ENCODE measurements at places on chromosomes 2 and 18.

GRCh38 chr2:48479915-48480314 is 50.0 kb upstream of the STON1 start:
- no peak for DNase-seq

DNA sequence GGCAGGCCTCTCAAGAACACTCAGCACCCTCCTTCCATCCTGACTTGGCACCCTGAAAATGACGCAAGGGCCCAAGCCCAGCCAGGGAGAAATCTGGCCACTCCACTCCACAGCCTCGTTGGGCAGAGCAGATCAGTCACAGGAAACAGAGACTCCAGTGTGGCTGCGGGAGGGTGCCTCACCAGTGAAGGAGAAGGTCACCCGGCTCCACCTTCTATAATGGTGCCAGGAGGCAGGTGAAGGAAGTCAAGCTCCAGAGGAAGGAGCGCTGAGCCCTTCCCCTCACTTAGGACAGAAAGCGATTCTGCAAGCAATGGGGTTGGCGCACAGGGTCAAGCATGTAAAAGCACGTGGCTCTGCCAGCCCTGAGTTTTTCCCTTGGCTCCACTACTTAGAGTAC is 35.3 kb downstream of the CRACDL start:
- no peak for DNase-seq

- no peak for DNase-seq
Observed at GRCh38 chr2:224165901-224166319, 126.8 kb upstream of the SERPINE2 start.

DNA sequence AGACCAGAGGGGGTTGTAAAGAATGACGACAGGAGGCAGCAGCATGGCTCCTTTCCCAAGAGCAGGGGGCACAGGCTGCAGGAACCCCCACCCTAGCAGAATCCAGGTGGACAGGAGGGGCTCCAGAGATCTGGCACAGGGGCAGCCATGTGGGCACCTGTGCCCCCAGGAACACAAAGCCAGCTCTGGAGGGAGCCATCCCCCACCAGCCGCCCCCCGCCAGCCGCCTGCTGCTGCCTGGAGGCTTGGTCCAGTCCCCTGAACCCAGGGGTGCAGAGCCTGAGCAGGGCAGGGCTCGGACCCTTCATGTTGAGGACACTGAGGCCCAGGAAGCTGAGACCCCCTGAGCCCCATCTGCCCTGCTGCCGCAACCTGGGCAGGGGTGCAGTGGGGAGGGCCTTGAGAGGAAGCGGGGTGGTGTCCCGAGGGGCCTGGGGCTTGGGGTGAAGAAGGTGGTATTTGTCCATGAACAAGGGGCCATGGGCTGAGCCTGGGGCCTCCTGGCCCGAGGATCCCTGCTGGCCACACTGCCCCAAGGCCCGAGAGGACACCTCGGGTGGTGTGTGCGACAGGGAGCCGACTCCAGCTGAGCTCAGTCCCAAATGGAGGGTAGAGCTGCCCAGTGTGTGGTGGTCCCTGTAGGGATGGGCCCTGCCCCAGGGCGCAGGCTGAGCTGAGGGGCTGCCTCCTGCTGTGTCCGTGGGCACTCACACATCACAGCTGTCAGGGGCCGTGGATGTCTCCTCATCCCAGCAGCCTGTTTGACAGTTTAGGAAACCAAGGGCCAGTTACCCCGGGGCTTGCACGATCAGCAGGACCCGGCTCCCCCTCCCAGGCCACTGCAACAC is 39.8 kb upstream of the SNED1 start:
- DNase-seq = no peak

DNA sequence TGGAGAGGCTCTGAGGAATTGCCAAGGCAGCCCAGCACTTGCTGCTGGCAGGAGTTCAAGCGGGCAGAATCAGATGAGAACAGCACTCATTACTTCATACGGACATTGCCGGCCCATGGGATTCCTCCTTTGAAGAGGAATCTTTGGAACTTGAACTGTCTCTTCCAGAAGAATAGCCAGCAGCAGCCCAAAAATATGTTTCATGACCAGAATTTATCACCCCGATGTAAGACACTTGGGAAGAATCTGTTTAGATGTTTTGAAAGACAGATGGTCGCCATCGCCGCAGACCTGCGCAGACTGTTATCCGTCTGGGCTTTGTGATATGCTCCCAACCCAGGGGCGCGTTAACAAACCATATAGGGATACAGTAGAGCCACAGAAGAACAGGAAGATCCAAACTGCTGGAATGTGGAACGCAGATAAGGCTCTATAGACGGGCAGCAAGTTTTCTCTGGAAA is 3.7 kb upstream of the ADI1 start:
- DNase-seq = no peak

GRCh38 chr18:65755616-65756015 is 4.8 kb downstream of the CDH7 start:
- DNase-seq = no peak

DNA sequence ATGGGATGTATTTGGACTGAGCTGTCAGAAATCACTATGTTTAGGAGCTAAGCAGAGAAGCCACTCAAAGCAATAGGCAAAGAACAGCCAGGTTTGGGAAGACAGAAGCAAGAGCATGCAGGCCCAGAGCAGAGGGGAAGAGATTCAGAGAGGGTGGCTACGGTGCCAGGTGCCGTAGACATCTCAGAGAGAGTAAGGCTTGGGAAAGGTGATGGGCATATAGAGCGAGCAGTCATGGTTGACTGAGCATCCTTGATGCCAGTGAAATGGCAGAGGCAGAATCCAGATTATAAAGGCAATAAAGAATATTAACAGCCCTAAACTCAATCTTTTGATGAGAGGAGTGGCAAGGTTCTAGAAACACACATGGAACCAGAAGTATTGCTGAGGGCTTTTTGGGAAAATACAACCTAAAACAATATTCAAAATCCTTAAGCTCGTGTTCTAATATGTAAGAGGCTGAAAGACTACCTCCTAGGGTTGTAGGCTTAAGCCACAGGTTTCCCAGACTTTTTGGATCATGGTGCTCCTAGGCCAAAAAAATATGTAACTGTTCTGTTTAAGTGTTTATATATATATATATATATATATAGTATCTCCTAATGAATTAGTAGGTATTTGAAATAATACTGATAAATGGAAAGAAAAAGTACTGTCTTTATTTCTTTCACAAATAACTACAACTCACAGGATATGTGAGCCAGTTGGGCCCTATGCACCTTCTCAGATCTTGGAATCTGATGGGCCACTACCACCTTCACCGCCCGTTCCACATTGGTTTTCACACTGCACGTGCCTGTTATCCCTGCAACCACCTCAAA is 113.3 kb downstream of the MYCN start:
- DNase-seq = no peak

- no peak for DNase-seq
Observed at GRCh38 chr2:16522031-16522831, 143.4 kb downstream of the CYRIA start.

DNA sequence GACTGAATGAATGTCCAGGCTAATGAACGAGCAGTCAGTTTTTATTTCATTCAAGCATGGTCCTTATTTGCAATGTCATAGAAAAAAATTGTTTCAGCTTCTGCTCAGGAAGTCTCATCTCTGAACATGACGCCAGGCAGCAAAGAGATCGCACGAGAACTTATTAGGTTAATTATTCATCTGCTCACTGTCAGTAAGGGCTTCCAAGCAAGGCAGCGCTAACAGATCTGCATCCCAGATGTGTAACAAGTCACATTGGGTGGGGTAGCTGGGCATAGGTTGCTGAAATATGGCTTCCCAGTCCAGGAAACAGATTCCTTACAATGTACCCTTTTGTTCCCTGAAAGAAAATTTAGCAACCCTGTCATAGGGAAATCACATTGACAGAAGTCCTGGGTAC is 63.5 kb downstream of the ANKRD44 start:
- no peak for DNase-seq

DNA sequence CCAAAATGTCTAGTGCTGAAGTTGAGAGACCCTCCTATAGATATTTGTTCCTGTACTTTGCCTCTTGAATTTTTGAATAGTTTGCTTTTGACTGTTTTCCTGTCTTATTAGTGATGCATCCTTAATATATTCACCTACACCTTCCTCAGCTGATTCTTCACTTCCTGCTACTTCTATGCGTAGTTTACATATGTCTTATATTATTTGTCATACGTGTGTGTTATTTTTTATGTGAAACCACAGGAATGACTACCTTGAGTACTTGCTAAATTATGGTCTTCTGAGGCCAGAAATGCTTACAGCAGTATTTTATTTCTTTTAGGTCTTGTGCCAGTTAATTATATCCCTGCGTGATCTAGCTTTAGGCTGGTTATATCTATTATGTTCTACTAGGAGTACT is 9.9 kb downstream of the UBE2E3 start:
- DNase-seq = no peak

DNA sequence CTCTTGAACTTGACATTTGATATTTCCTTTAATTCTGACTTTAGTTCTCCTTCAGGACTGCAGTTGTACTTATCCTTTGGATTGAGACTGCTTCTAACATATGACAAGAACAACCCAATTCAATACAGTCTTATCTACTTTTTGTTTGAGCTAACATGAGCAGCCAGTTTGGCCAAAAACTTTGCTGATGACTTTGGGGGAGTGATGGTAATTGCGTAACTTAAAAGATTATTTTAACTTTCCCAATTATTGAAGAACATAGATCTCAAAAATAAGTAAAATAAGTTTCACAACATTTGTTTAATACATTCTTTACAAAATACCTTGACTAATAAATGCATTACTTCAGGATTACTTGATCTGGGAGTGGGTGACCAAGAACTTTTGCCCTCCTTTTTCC is 1311.1 kb upstream of the NRXN1 start:
- DNase-seq = no peak

DNA sequence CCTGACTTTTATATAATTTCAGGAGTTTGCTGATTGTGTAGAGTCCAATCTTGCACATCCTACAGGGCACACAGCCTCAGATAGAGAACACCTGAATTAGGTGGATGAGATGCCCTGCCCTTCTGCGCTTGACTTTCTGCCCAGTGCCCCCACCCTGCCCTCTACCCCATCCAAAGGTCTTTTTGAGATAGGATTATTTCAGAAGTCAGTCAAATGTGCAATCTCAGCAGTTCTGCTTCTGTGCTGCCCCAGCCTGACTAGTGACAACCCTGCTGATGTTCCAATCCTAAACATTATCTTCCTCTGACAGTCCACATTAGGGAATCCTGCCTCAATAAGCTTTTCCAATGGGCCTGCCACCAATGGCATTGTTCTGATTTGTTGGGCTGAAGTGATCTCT is 411.5 kb downstream of the TGIF1 start:
- DNase-seq = no peak

GRCh38 chr2:129721236-129721635 is 258.2 kb upstream of the RAB6C start:
- DNase-seq = no peak

- DNase-seq = no peak
Observed at GRCh38 chr18:63963615-63964256, 6.1 kb upstream of the SERPINB8 start.

DNA sequence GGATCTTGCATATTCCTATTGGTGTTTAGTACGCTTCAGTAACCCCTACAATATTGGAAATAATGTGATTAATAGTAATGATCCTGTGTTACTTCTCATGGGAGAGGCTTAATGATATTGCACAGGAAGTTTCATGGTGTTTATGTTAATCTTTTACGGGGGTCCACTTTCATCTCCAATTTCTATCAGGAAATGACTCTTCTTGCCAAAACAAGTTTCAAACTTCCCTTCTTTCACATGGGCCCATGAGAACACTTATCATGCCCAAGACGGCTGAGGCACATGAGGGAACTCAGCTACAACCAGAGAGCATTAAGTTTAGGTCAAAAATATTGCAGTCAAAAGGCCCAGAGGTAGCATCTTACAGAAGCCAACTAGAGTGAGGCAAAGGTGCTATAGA is 7.6 kb downstream of the ERBB4 start:
- DNase-seq = no peak

- DNase-seq = no peak
Observed at GRCh38 chr2:176747506-176747905, 465.1 kb upstream of the HNRNPA3 start.

- no peak for DNase-seq
Observed at GRCh38 chr2:138058427-138058826, 94.2 kb downstream of the HNMT start.

- no peak for DNase-seq
Observed at GRCh38 chr2:117856415-117857210, 42.1 kb downstream of the DDX18 start.

DNA sequence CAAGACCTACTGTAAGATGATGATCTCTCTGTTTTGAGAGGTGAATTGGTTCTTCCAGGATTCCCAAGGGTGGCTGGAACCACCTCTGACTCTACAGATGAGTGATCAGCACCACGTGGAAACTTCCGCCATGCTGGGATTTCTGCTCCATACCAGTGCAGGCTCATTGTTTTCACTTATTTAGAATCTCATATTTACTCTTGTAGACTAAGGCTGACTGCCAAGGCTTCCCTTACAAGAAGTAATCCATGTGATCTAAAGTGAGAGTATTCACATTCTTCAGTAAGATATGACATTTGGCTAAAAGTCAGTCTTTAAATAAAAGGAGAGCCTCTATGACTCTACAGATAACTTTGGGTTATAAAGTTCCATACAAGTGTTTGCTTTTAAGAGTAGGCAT is 322.9 kb upstream of the RAB12 start:
- DNase-seq = no peak

DNA sequence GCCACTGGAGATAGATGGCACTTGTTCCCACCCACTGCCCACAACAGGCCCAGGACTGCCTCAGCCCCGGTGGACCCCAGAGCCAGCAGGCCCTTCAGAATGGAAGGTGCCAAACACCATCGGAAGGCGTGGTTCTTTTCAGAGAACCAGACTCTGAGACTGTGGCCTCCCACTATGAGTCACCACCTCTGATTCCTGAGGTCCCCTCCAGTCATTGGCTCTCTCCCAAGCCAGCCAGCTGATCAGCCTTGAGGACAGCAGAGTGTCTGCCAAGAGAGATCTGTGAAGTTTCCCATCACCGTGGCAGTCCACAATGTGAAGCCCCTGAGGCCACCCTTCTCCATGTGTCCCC is 10.4 kb upstream of the MAP3K2 start:
- DNase-seq = no peak

GRCh38 chr2:231297108-231297908 is 98.2 kb upstream of the B3GNT7 start:
- DNase-seq = no peak

DNA sequence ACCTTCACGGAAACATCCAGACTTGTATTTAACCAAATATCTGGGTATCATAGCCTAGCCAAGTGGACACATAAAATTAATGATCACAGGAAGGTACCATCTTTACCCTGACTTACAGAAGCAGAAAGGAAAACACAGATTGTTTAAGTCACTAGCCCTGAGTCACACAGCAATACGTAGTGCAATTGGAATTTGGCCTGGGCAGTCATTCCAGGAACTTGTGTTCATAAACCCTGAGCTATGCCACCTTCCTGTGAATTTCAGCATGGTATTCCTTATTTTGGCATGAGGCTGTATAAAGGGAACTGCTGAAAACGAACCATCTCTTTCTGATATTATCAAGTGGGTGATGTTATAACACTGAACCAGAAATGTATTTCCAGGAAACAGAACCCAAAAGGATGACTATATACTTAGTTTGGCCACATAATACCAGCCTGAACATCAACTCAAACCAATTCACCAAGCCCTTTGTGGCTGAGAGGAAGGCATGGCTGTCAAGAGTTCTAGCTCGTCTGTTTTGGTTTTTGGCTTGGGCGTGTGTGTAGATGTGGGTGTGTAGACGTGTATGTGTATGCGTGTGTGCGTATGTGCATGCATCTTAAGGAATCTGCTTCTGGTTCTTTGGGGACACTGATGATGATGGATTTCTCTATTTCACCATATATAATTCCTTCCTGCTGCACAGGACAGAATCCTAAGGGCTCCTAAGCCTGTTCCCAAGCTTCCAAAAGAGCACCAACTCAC is 533.4 kb upstream of the ID2 start:
- DNase-seq = no peak

GRCh38 chr2:63500398-63500797 is 87.9 kb downstream of the WDPCP start:
- DNase-seq = no peak

GRCh38 chr2:59868981-59869380 is 684.5 kb downstream of the BCL11A start:
- DNase-seq = no peak

All from omental fat pad (tissue), 4 donors.